ENCODE measurements at places on chromosomes 1 and 21. TPM values are rescaled to one million over a fixed set of nuclear protein-coding genes. Genes with fewer than 3 reads are reported as not detected.
A peak's percentile ranks its signal among the peaks of the same experiment; 100 is the strongest.

HSD11B1 gene
- not detected for total RNA-seq

DNA sequence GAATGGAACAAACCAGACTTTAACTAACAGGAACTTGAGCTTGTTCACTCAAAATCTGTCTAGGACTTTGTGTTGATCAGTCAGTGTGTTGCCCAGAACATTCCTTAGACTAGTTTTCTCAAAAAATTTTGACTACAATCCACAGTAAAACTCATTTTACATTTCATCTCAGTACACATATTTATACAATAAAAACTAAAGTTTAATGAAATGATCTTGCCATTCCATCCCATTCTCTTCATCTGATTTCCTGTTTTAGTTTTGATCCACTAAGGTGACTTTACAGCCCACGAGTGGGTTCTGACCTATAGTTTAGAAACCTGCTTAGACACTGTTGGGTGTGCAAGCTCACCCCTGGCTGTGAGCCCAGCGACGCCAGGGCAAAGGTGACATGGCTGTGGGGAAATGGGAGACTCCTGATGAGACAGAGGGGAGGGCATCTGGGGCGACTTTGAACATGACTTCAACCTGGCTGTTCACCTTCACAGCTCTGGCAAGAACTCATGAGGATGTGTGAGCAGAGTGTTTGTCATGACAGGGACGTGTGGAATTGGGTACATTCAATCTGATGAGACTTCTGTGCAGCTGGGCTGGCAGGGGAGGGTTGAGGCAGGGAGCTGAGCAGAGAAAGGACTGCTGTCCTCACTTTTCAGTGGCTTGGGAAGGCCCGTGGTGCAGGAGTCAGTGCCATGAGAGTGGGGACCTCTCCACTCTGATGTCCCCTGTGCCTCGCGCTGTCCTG is 40.6 kb downstream of the LHX4 start:
- DNase-seq: no peak

DNA sequence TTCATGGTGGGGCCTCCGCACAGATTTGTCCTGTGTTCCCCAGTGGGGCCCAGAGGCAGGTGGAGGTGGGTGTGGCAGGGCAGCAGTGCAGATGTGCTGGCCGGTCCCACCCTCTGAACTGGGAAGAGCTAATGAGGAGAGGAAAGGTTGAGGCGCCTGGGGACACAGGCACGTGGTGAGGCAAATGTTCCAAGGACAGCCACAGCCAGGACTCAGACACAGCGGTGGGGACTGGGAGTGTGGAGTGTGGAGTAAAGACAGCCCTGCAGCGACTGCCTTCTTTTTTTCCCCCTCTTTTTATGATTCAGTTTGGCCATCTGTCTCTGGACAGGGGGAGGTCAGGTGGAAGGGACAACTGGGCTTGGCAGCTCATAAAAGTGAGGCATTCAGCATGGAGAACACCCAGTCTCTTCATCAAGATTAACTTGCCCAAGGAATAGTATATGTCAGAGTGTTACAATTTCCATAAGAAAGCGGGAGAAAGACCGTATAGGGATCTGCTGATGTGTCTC is 104.2 kb upstream of the GCLM start:
- no peak for DNase-seq

DNA sequence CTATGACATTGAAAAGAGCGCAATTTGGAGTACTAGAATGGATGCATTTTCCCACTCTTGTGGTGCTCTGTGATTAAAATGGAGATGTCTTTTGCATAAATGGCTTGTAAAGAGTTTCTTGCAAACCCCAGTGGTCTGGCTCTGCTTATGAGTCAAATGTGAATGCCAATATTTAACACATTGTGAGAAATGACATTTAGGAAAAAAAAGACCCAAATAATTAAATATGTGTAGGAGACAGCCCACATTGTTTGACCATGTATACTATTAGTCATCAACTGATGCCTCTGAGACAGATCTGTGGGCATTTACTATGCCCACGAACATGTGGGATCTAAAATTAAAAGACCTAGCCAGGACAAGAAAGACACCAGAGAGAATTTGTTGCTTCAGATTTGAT is 22.2 kb upstream of the RUNX1 start:
- DNase-seq: no peak

GRCh38 chr1:236063551-236063918 is 1.4 kb downstream of the NID1 start:
- DNase-seq: no peak

DNA sequence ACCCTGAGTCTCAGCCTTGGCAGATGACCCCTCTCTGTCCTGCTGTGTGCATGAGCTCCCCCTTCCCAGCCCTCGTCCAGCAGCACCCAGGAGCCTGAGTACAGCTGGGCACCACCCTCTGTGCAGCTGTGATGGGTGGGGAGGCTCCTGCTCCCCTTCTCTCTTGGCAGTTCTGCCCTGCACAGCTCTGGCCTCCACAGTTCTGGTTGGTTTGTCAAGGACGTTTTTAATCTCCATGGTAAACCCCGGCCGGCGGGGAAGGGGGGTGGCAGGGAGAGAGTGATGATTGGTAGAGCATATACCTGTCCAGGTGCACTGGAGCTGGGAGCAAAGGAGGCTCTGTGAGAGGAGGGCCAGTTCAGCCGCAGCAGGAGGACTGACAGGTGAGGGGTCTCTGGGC is at the start of gene CLCNKA:
CLCNKA (plus strand) TSS at position 356 of the 400 bp plus-strand sequence. CDS start 584 bp downstream, outside the sequence.
- no peak for DNase-seq

GRCh38 chr1:221602830-221603229 is 139.1 kb downstream of the DUSP10 start:
- DNase-seq: no peak

DNA sequence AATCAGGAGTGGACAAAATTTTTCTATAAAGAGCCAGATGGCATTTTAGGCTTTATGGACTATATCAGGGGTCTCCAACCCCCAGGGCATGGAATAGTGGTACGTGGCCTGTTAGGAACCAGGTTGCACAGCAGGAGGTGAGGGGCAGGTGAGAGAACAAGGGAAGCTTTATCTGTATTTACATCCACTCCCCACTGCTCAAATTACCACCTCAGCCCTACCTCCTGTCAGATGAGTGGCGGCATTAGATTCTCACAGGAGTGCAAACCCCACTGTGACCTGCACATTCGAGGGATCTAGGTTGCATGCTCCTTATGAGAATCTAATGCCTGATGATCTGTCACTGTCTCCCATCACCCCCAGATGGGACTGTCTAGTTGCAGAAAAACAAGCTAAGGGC is 13.9 kb downstream of the PHTF1 start:
- DNase-seq: no peak

DNA sequence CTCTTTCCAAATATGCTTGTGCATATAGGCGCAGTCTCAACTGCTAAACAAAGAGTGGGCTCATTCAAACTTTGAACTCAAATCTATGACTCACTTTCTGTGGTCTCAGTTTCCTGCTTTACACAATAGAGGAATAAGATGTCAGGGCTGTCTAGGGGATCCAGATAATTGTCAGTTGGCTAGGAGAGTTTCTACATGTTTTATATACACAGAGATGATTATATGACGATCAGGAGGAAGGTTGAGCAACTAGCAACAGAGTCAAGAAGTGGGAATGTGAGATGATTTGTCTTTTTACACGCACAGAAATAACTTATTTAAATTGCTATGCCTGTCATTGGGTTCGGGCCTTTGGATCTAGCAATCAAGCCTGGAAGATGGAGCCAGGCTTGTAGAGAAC is 299.4 kb upstream of the LYPLAL1 start:
- peak; percentile 52 for DNase-seq

ILDR2 gene
- 0.91 TPM for total RNA-seq

DNA sequence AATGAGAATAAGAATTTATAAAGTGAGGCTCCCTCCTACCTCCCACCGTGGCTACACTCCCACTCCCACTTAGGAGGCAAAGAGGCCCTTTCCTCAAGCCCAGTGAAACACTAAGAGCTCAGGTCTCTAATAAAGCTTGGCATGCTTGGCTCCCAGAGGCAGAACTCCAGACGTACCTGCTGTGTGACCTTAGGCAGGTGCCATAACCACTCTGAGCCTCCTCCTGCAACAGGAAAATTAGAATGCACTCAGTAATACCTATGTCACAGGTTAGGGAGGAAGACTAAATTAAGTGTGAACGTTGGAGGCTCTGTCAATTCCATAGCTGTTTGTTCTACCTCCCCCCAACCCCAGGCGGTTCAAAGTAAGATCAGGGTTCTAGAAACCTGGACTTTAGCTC is 16.5 kb upstream of the SLC26A9 start:
- DNase-seq: no peak

GRCh38 chr1:27015260-27015659 is 2.6 kb upstream of the TENT5B start:
- DNase-seq: no peak

GRCh38 chr1:202692959-202693555 is 17.2 kb downstream of the SYT2 start:
- peak; percentile 80 for DNase-seq

GRCh38 chr1:8281843-8282509 is 35.9 kb upstream of the SLC45A1 start:
- no peak for DNase-seq

DNA sequence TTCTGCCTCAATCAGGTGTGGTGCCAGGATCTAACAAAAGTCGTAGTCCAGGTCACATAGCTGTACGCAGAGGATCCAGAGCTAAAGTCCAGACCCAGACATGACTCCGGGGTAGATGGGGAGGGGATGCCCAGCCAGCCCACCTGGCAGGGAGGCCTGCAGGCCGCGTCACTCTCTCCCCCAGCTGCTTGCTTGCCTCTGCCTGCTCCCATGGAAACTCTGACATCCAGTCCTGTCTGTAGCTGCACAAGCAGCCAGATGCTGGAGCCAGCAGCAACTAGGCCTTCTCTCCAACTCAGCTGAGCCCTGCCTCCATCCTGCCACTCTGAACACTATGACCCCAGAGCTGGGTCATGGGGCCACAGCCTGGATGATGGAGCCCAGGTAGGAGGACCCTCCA is 8.1 kb downstream of the COL8A2 start:
- DNase-seq: no peak

- no peak for DNase-seq
Observed at GRCh38 chr1:157517016-157517415, 35.3 kb downstream of the FCRL5 start.

LMOD1 gene
- total RNA-seq: not detected

IGSF5 gene
- 0.33 TPM for total RNA-seq

MFAP2 gene
- total RNA-seq: 0.50 TPM

KIAA1614 gene
- total RNA-seq: 0.27 TPM

ATP13A2 gene
- total RNA-seq: 37.6 TPM

GRCh38 chr1:222047366-222047765 is 305.5 kb upstream of the DUSP10 start:
- no peak for DNase-seq

DNA sequence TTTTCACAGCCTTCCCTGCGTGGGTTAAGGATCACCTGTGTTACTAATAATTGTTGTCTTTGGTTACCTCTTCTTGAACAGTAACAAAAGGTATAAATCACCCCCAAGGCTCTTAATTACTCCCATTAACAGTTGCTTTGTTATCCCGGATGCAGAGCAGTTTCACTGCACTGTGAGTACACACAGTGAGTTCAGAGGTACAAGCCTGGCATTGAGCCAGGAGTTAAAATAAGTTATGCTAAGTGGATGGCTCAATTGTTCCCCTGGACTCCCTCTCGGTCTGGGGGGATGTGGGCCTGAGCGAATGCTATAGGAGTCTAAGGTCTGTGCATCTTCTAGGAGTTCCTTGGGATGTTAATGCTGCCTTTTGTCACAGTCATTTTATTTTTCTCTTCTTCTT is 258.3 kb downstream of the ATG4C start:
- DNase-seq: no peak

GRCh38 chr1:21922090-21923013 is 14.8 kb downstream of the HSPG2 start:
- DNase-seq: no peak

INAVA gene
- 175 TPM for total RNA-seq

DNA sequence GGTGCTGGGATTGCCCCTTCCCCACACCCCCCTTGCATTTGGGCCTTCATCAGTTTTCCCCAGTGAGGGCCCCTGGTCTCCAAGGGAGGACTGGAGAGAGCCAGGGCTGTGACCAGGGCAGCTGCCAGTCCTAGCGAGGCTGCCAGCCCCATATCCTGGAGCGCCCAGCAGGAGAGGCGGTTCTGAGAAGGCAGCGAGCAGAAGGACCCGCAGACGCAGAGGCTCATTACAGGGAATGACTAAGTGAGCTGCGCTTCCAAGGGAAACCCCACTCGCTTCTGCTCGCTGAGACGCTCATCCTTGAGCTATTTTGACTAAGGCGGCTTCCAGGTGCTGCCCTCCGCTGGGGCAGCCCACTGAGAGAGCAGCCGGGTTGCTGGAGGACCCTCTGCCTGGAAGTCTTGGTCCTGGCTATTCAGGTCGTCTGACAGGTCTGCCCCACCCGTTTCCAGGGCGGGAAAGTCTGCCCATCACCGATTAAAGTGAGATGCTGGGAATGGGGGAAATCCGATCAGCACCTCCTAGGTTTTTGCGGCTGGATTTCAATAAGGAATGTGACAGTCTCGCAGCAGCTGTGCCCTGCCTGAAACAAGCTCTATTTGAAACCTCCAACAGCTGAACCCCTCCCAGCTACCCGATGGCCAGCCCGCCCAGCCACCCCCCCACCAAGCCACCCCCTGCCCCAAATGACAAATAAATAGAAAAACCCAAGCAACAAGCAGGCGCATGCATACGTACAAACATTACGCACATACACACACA is 2.8 kb downstream of the KCNN3 start:
- peak; percentile 52 for DNase-seq

SPRR2G gene
- not detected for total RNA-seq

DNA sequence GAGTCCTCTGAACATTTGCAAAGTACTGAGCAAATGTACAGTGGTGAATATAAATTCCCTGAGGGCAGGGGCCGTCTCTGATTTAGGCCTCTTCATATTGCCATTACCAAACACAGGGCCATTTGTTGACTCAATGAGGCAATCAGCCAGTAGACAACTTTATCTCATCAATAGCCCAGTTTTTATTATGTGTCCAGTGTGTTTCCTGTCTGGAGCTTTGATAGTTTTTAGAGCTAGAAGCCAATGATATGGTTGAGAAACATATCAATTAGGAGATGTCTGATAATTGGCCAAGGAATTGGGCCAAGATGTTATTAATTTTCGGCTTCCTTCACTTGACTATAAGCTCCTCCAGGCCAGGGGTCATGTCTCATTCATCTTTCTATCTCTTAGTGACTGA is 163.0 kb downstream of the ROR1 start:
- DNase-seq: no peak

SLC45A1 gene
- total RNA-seq: 0.73 TPM

- DNase-seq: peak; percentile 70
Observed at GRCh38 chr1:157773493-157774350, 3.2 kb downstream of the FCRL2 start.

AGRN gene
- total RNA-seq: 446 TPM

DNA sequence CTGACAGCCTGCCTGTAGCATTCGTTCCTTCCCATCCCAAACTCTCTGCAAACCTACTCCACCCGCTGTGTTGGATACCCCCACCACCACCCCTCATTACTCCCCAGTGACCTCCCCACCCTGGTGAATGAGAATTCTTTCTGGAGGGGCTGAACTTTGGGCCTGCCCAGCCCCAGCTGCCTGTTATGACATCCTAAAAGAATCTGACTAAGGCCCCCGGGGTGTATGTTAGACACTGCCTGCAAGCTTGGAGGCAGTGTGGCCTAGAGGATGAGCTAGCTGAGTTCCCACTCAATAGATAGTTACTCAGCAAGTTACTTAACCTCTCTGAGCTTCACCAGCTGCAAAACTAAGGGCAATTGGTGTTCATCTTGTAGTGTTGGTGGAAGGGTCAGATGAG is 110.2 kb upstream of the FGGY start:
- no peak for DNase-seq
